ENCODE measurements at places on chromosomes 6 and 20. TPM values are rescaled to one million over a fixed set of nuclear protein-coding genes. Genes with fewer than 3 reads are reported as not detected.

Gene PNRC1
- total RNA-seq: 66.0 TPM

GRCh38 chr6:151512481-151512880 lies 18.7 kb downstream of the CCDC170 start:
- DNase-seq: no peak

GRCh38 chr20:10125757-10126156 lies 91.0 kb downstream of the ANKEF1 start:
- no peak for DNase-seq

- DNase-seq: no peak
These were observed 258.1 kb downstream of the CLIC5 start for GRCh38 chr6:45757443-45758130.

GRCh38 chr6:36340618-36341454 lies 4.1 kb upstream of the BNIP5 start:
- peak; percentile 50 for DNase-seq

Gene MYLK2
- total RNA-seq: 0.51 TPM

DNA sequence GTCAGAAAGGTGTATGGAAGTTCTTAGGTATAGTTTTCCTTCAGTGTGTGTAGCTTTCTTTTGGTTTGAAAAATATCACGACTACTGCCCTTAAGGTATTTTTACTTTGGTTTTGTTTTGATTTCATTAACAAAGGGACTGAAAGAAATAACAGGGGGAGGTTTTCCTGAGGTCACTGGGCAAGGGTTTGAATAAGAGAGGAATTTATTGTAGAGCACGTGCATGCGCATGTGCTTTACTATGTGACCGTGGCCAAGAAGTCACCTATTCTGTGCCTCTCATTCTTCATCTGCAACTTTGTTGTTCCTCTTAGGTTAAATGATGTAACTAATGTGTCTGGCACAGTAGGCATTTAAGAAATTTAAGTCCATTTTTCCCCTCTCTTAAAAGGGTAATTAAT lies 4.1 kb upstream of the MAN1A1 start:
- no peak for DNase-seq

DNA sequence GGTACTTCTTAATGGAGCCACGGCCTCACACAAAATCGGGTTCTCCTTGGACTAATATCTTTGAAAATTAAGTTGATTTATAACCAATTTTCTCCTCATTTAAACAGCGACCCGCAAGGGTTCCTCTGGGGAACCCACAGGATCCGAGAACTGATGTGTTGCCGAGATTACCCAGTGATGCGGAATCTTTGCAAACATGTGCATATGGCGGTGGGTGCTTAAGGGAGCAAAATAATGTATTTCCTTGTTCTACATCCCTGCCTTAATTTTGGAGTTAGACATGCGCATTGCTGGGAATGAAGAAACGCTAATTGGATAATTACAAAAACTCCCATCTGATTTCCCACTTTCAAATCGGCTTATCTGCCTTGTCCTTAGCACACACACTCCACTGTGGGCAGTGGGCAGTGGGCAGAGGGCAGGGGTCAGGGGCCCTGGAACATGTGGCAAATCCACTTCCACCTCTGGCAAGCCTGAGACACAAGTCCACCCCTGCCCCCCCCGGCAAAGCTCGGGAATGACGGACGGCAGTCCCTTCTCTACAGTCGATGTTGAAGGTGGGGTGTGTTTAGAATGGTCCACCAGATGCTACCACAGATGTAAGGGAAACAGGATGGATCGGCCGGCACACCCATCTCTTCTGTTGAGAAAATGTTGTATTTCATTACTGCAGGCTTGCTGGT lies 137.4 kb upstream of the CDH4 start:
- no peak for DNase-seq

DNA sequence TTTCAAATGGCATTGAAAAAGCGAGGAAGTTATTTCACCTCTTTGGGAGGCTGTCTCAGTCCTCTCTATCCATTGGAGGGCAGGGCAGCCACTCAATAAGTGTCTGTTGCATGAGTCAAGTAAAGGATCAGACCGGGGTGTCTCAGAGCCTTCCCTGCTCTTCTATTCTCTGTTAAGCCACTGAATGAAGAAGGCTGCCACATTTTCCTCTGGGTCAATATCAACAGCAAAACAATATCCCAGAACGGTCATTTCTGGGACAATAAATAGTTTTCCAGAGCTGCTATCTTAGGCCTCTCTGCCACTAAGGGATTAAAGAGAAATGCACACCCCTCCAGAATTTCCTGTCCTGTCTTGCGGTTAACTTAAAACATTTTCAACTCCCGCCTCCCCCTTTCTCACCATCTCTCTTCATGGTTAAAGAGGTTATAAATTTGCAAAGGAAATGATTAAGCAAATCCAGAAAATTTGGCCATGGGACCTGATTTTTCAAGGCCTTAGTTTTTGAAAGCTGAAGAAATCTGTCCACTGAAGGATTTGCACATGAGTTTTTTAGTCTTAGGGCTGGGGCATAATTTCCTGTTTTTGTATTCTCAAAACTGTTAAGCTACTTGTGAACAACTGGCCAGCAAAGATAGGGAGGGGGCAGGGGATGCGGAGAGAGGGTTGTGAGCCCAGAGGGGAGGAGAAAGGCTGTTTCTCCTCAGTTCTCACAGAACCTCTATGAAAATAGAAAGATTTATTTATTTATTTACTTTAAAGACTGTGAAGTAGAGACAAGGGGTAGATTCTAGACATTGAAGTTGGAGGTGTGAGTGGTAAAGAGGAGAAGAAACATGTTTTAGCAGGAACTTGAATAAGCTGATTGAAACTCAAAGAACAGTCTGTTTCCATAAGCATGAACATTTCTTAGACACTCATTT lies 135.7 kb downstream of the BCAS1 start:
- no peak for DNase-seq

- DNase-seq: no peak
These were observed 58.7 kb downstream of the KIF13A start for GRCh38 chr6:17928514-17929430.

- no peak for DNase-seq
These were observed 252.9 kb upstream of the KCNG1 start for GRCh38 chr20:51275826-51276225.

- no peak for DNase-seq
These were observed 11.5 kb downstream of the RSPH3 start for GRCh38 chr6:158988477-158988876.

Gene SLC17A2
- 0.55 TPM for total RNA-seq

Gene CLPSL2
- not detected for total RNA-seq

Gene MYBL2
- 85.4 TPM for total RNA-seq

Gene FABP7
- not detected for total RNA-seq

GRCh38 chr6:149089510-149089909 lies 228.0 kb upstream of the TAB2 start:
- DNase-seq: no peak

GRCh38 chr20:57412347-57413029 lies 21.3 kb downstream of the RBM38 start:
- DNase-seq: no peak

GRCh38 chr6:84517741-84518530 lies 246.5 kb downstream of the TBX18 start:
- no peak for DNase-seq

DNA sequence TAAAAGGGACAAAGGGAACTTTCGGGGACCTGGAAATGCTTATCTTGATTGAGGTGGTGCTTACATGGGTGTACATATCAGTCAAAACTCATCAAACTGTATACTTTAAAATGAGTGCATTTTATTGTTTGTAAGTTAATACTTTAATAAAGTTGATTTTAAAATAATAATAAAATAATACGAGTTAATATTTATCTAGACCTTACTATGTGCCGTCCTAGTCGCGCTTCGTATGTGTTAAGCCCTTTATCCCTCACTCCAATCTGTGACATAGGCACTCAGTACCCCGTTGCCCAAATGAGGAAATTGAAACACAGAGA lies 47.5 kb downstream of the PDYN start:
- DNase-seq: no peak

DNA sequence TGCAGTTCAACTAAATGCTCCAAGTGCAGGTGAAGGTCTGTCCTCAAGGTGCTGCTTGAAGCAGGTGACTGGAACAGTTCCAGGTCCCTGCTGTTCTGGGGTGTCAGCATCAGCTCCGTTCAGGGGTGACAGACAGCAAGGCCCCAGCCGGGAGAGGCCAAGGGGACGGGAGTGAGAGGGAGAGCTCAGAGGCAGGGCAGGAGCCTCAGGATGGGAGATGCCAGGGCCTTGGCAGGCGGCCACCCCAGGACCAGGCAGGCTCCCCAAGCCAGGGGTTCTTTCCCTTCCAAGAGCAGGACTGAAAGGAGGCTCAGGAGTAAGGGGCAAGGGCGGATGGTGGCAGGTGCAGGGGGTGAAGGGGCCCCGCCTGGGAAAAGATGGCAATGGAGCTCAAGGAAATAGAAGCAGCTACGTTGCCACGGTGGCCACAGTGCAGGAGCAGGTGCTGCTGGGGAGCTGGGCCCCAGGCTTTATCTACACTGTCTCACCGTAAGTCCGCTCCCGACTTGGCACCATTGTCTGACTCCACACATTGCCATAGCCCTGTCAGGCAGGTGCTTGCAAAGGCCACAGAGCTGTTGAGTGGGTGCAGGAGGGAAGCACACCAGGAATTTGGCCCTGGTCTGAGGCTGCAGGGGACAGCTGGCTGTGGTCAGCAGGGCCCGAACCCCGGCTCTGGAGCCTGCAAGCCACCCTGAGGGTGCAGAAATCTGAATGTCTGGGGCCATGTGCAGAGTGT lies 43.1 kb downstream of the ERMARD start:
- DNase-seq: no peak

- no peak for DNase-seq
These were observed 89.2 kb downstream of the FAM83B start for GRCh38 chr6:54935739-54936138.

- DNase-seq: no peak
These were observed 10.2 kb downstream of the DOK5 start for GRCh38 chr20:54485631-54486030.

Gene SIRPB2
- not detected for total RNA-seq

DNA sequence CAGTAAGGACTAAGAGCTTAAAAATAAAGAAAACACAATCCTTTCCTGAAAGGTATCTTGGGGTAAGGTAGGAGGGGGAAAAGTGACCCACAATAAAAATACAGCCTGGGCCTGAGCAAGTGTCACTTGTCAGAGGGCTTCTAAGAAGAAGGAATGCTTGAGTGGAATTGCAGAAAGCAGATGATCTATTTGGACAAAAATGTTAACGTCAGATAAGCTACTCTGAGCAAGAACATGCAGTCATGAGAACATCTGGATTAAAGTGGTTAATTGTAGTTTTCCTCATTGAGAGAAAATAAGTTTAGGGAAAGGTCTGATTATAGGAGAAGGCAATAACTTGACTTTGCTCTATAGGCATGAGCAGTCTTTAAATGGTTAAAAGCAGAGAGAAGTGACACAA lies 581.9 kb downstream of the HTR1B start:
- DNase-seq: no peak

DNA sequence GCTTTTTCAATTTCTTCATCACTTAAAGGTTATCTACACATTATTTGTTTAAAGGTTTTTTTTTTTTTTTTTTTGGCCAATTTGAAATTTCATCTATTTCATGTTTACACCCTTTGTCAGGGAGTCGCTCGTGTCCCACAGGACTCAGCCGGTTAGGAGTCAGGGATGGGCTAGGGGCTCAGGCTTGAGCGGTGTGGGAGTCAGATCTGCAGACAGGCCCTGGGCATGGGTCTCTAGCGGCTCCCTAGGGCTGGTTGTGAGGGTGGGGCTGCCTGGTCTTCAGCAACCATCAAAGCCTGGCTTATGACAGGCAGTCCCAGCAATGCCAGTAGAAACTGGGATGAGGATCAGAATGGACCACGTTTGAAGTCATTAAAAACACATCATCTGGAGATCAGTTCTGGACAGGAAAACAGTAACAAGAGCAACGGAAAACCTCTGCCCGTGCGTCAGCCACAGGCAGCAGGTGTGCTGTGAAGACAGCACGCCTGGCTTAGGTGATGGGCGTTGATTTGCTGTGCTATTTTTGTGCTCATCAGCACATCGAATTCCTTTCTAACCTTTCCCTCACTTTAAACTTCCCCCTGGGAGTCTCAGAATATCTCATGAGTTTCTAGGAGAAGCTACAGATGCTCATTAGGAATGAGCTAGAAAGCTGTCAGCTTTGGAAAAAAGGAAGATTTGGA lies 91.3 kb upstream of the MPC1 start:
- DNase-seq: no peak

Gene PTPRT
- not detected for total RNA-seq

- no peak for DNase-seq
These were observed 22.4 kb upstream of the BPIFA2 start for GRCh38 chr20:33145521-33145920.

DNA sequence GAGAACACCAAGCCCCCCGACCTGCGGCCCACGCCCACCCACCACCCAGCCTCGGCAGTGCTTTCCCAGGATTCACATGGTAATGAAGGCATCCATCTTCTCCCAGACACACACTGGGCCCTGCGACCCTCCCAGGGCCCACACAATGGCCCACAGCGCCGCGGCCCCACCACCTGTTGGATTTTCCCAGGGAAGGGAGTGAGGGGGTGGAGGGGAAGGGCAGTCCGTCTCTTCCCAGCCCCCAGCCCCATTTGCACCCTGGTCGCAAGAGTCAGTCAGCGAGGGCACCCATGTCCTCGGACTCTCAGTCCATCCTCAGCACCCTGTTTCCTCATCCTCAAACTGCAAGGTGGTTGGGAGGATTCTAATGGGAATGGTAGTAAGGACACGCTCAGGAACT lies 23.7 kb upstream of the ID1 start:
- no peak for DNase-seq

Gene C2
- 1.4 TPM for total RNA-seq

DNA sequence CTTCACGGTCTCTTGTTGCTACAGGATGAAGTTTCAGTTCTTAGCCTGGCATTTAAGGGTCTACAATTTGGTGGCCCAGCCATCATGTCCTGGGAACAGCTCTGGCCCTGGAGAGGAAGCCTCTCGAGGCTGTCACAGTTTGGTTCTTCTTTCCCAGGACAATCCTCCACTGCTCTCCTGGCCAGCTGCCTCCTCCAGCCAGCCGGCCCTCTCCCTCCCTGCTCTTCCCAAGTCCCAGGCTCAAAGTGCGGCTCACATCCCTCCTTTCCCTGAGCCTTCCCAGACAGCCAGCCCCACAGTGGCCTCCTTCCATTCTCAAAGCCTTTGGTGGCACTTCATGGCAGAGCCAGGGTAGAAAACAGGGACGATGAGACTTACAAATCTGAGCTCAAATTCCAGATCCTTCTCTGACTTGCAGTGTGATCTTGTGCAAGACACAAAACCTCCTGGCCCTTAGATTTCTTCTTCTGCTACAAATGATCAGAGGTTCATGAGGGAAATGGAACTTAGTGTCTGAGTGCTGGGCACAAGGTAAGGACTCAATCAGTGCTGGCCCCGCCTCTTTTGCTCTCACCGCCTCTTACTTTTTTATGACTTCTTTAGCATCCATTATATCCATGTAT lies 223.8 kb upstream of the ECI2 start:
- no peak for DNase-seq

GRCh38 chr6:14616656-14617055 lies 499.1 kb downstream of the CD83 start:
- DNase-seq: no peak

Gene PRDM1
- total RNA-seq: 52.3 TPM

- DNase-seq: no peak
These were observed 15.0 kb downstream of the TRAPPC3L start for GRCh38 chr6:116530436-116530835.

- DNase-seq: no peak
These were observed 79.8 kb upstream of the TRAF3IP2 start for GRCh38 chr6:111685526-111685925.

Measured in activated T-helper 2 cell treated with anti-CD3 and anti-CD28 coated beads, Interferon-gamma antibody, Interleukin-2, Interleukin-4, amounts not matched to agents 10 μg/mL and 5 μg/mL and 100 μg/mL, durations not matched to agents 14 hours and 24 hours and 36 hours (primary cell).